Stomach (tissue), 19 donors: ENCODE measurements at places on chromosomes 7 and 10. TPM values are rescaled to one million over a fixed set of nuclear protein-coding genes. Genes with fewer than 3 reads are reported as not detected.

Gene TWIST1
- total RNA-seq, result not detected

Gene LRRTM3
- 0.18 TPM for total RNA-seq

Gene EXOC4
- total RNA-seq, result 225 TPM

Gene TEX36
- total RNA-seq, result not detected

Gene TEX47
- not detected for total RNA-seq
